ENCODE measurements at places on chromosomes 5 and 9. TPM values are rescaled to one million over a fixed set of nuclear protein-coding genes. Genes with fewer than 3 reads are reported as not detected.

The FAM151B gene
- total RNA-seq, result 1.3 TPM

The NIPAL4 gene
- 12.3 TPM for total RNA-seq

The IL17B gene
- not detected for total RNA-seq

The SH3GL2 gene
- 0.05 TPM for total RNA-seq

The HMMR gene
- total RNA-seq, result 24.2 TPM

The GARNL3 gene
- total RNA-seq, result 3.3 TPM

The LURAP1L gene
- total RNA-seq, result 28.2 TPM

The CNTFR gene
- 0.15 TPM for total RNA-seq

The IFNA2 gene
- total RNA-seq, result not detected

The RANBP6 gene
- total RNA-seq, result 13.8 TPM

The PIP5K1B gene
- total RNA-seq, result not detected

The CDH9 gene
- not detected for total RNA-seq

The ANKRD18A gene
- total RNA-seq, result 13.7 TPM

The WWC1 gene
- total RNA-seq, result 91.1 TPM

The MYOT gene
- total RNA-seq, result 0.21 TPM

The C5orf52 gene
- total RNA-seq, result not detected

The PCDHA10 gene
- total RNA-seq, result 0.02 TPM

The SEMA6A gene
- 0.15 TPM for total RNA-seq

The PFN3 gene
- not detected for total RNA-seq

The SUSD3 gene
- total RNA-seq, result 1.1 TPM

The ZBTB5 gene
- total RNA-seq, result 6.0 TPM

The SLC31A1 gene
- 18.9 TPM for total RNA-seq

The PPP2CA gene
- total RNA-seq, result 270 TPM

The C5orf63 gene
- 4.0 TPM for total RNA-seq

The TSLP gene
- not detected for total RNA-seq

The PRDM9 gene
- not detected for total RNA-seq

The FOXD4L5 gene
- total RNA-seq, result 0.05 TPM

The CERT1 gene
- 26.4 TPM for total RNA-seq

The COL5A1 gene
- total RNA-seq, result 37.0 TPM

The CCDC183 gene
- 0.21 TPM for total RNA-seq

The UTP15 gene
- 20.7 TPM for total RNA-seq

The GNA14 gene
- not detected for total RNA-seq

The SPOCK1 gene
- total RNA-seq, result 24.2 TPM

The PCDHB9 gene
- 0.07 TPM for total RNA-seq

The SLF1 gene
- 8.8 TPM for total RNA-seq

The ADAMTSL1 gene
- not detected for total RNA-seq

The GABRP gene
- total RNA-seq, result not detected

The SREK1IP1 gene
- total RNA-seq, result 8.1 TPM

The LMNB1 gene
- total RNA-seq, result 70.9 TPM

The SIT1 gene
- total RNA-seq, result not detected

The ANKRD33B gene
- total RNA-seq, result 8.0 TPM

All from A549 treated with dexamethasone at 1 μM for 4 hours (cell line).